Putamen (tissue), 1 donor: ENCODE measurements at places on chromosomes 2 and 18.
A peak's percentile ranks its signal among the peaks of the same experiment; 100 is the strongest.

DNA sequence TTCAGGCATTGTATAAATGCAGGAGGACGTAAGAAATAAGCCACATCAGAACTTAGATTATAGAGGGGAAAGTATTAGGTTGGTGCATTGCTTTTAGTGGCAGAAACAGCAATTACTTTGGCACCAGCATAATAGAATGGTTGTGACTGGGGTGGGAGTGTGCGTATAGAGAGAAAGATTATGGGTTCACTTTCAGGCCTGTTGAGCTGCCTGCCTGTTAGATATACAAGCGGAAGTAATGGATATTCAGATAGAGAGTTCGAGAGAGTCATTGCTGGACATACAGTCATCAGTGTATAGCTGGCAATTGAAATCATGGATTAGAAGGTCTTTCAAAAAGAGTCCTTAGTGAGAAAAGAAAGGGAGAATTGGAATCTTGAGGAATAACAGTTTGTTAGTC, 139.2 kb upstream of the MYO3B start:
- DNase-seq, result no peak

- DNase-seq, result no peak
Observed at GRCh38 chr18:52652391-52652790, 312.4 kb downstream of the DCC start.

GRCh38 chr2:23350041-23350791, 34.8 kb upstream of the KLHL29 start:
- no peak for DNase-seq

- no peak for DNase-seq
Observed at GRCh38 chr18:13229001-13229671, 10.6 kb downstream of the LDLRAD4 start.

GRCh38 chr2:18209934-18210639, 331.6 kb downstream of the KCNS3 start:
- DNase-seq, result no peak

DNA sequence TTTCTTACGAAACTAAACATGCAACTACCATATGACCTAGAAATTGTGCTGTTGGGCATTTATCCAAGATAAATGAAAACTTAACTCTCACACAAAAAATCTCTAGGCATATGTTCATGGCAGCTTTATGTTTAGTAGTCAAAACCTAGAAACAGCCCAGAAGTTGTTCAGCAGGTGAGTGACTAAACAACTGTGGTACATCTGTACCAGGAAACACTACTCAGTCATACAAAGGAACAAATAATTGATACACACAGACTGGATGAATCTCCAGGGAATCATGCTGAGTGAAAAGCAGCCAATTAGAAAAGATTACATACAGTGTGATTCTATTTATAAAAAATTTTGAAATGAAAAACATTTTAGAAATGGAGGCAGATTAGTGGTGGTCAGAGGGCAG, 29.3 kb downstream of the DYNC2LI1 start:
- no peak for DNase-seq

DNA sequence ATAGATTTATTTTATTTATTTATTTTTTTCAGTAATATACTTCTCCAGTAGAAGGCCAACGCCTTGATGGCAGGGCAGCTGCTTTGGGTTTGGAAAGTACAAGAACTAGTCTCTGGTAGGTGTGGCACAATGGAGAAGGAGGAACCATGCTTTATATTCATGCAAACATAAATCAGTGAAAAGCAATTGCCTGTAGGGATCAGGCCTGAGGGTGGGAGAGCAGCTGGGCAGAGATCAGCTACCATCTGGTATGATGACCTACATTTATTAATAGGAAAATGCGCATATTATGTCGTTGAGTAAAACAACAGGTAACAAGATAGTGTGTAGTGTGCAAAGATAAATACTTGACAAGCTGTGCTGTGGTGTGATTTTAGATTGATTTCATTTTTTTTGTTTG, 120.4 kb upstream of the TLK1 start:
- no peak for DNase-seq

DNA sequence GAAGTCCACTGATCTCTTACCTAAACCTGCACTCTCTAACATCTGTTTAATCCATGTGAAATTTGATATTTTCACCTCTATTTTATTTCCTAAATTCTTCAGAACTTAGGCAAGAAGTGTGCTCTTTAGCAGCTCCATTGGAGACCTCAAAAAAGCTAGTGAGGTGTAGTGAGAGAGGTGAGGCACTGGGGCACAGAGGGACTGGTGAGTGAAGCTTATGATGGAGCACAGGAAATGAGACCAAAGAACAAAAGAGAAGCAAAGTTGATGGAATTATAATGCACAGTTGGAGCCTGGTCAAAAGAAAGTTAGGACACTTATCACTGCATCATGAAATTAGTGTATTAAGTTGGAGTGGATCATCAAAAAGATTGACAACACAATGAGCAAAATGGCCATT, 1050.7 kb upstream of the NRXN1 start:
- no peak for DNase-seq

- no peak for DNase-seq
Observed at GRCh38 chr2:112985090-112985489, 7.3 kb downstream of the IL36G start.

DNA sequence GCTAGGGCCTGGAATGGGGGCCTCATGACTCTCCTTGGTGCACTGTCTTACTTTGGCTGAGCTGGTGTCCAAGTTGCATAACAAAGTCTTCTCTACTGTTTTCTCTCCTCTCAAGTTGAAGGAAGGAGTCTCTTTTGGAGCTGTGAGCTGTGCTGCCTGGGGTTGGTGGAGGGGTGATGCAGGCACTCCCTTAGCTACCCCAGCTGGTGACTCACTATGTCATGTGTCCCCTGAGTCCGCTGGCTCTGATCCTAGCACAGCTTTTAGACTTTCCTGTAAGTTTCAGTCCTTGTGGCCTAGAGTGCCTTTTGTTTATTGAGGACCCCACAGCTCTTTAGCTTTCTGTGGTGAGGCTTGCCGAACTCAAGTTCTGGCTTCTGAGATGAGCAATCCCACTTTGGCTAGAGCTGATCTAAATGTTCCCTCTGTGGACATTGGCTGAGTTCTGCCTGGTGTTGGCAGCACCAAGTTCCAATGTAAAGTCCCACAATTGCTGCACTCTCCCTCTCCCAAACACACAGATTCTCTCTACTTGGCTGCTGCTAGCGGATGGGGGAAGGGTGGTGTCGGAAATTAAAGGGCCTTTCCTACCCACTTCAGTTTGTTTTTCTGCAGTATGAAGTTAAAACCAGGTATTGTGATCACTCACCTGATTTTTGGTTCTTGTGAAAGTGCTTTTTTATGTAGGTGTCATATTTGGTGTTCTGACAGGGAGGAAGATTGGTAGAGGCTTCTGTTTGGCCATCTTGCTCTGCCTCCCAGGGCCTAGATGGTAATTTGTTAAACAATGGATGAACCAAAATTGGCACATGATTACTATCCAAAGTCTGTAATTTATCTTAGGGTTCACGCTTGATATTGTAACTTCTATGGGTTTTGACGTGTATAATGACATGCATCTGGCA, 83.2 kb downstream of the COMMD1 start:
- DNase-seq, result no peak

- no peak for DNase-seq
Observed at GRCh38 chr2:44829771-44830170, 111.7 kb upstream of the SIX3 start.

DNA sequence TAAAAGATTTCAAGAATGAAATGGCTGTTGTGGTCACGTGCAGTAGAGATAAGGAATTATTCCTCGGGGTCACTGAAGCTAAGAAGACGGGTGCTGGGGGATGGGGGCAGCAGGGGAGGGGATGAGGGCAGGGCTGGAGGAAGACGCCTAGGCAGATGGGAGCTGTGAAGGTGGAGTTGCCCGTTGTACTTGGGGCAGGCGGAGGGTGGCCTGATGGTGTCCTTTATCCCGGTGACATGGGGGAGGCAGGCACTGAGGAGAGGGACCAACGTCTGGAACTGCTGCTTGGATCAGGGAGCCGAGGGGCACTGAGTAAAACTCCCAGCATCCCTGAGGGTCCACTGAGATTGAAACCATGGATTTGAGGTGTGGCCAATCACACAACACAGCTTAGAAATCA, 64.9 kb downstream of the ZCCHC2 start:
- no peak for DNase-seq

- no peak for DNase-seq
Observed at GRCh38 chr2:40545645-40546044, 93.8 kb upstream of the SLC8A1 start.

DNA sequence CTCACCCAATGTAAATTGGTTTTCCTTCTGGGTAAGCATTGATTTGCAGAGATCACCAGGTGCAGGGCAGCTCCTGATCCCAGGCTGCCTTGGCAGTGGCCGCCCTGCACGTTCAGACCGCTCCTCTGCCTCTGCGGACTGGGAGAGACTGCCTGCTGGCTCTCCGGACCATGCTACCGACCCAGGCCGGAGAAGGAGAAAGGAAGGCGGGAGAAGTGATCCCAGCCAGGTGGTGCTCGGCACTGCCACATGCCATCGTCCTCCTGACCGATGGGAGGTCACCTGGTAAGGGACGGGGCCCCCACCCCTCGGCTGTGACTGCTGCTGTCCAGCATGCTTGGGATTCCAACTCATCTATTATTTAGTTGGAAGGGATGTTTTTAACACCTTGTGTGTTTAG, 108.1 kb upstream of the POU3F3 start:
- DNase-seq, result no peak

DNA sequence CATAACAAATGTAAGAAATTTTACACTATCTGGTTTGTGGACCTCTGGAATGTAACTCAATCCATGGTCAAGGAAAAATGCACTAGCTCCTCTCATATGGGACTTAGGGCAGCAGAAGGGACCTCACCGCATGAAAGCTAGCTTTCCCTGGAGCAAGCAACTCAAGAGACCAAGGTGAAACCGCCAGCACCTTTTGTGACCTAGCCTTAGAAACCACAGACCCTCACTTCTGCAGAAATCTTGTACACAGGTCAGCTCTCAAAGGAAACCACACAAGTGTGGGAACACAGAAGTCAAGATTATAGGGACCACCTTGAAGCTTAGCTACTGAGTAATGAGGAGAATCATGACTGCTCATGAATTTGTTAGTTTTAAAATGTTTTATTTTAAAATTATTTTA, 222.5 kb downstream of the DLGAP1 start:
- DNase-seq, result no peak

DNA sequence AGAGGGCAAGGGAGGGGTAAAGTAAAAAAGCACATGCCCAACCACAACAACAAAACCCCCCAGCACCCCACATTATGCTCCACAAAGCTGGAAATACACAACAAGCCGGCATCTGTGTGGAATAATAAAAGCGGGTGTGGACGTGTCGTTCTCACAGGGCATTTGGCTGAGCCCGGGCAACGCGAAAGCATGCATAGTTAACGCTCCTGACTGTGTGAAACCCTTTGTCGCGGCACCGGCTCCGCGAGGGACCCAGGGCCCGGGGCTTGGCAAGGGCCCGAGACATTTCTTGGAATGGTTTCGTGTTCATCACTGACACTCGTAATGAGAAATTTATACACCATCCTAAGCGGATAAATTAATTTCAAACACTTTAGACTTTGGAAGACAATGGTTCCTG, 165.6 kb downstream of the INHBB start:
- DNase-seq, result peak; percentile 44

- no peak for DNase-seq
Observed at GRCh38 chr2:207219676-207220501, 54.1 kb upstream of the KLF7 start.

- DNase-seq, result no peak
Observed at GRCh38 chr2:23244617-23245016, 140.4 kb upstream of the KLHL29 start.

- DNase-seq, result no peak
Observed at GRCh38 chr2:232723027-232723426, 25.9 kb downstream of the GIGYF2 start.

GRCh38 chr2:71597756-71598155, 144.4 kb downstream of the DYSF start:
- DNase-seq, result no peak

DNA sequence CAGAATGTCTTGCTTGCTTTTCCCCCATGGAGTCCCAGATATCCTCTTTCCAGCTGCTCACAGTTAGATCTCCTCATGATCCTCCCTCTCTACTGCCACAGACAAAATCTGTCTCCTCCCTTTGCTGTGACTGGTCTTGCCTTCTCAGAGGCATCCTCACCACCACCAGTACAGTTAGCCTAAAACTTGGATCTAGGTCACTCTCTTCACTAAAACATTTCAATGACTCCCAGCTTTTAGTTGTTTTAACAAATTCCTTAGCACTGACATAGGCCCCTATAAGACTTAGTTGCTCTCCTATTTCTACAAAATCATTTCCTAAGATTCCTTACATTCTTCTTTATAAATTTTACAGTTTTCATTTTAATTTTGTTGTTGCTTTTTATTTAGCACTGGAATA, 734.2 kb upstream of the CHAC2 start:
- DNase-seq, result no peak

DNA sequence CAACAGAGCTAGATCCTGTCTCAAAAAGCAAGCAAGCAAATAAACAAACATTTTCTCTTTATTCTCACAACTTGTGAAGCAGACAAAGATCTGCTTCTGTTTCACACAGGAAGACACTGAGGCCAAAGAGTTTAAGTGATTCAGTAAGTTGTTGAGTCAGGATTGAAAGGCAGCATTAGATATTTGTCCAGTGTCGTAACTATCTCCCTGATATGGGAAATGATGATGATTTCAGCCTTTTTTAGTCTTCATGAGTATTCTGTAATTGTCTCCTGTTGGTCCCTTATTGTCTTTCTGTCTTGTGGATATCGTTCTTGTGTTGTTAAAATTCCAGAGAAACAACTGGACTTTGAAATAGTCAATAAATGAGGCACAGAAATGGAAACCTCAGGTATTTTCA, 59.6 kb downstream of the GATA6 start:
- DNase-seq, result no peak

- no peak for DNase-seq
Observed at GRCh38 chr2:1965726-1966125, 221.4 kb upstream of the PXDN start.
